Epithelial cell of proximal tubule (primary cell): ENCODE measurements at places on chromosomes 12 and 14.
A peak's percentile ranks its signal among the peaks of the same experiment; 100 is the strongest.

DNA sequence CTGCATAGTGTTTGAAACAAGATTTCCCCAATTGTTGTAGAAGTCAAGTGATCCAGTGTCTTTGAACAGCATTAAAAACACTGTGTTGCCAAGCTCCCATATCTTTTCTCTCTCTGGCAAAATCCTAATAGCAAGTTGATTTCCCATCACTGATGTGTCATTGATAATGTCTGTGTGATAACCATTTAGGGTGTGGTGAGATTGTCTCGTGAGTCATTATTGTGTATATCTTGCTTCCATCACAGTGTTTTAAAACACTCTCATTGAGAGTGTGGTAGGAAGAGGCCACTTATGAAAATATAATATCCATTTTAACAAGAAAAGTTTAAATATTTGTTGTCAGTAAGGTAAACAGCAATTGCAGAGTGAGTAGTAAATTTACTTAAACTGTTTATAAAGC lies 74.7 kb downstream of the PRORP start:
- DNase-seq: peak; percentile 19

- DNase-seq: no peak
These were observed 24.3 kb downstream of the SPTSSA start for GRCh38 chr14:34437729-34438080.

DNA sequence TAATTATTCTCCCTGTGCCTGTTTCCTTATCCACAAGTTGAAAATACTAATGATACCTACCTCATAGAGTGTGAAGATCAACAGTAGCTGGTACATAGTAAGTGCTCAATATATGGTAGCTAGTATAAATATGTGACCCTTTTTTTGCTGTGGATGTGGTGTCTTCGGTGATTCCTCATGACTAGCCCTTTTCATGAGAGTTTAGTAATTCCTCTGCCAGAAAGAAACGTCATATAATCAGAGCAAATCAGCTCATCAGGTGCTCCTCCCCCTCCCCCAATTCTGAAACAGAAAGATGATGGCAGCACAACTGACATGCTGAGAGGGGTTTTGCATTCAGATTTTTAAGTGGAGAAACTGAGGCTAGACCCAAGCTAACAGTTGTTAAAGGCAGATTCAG lies 210.8 kb downstream of the SLC41A2 start:
- DNase-seq: no peak

- no peak for DNase-seq
These were observed 51.7 kb downstream of the PPP1R12A start for GRCh38 chr12:79883216-79883615.

DNA sequence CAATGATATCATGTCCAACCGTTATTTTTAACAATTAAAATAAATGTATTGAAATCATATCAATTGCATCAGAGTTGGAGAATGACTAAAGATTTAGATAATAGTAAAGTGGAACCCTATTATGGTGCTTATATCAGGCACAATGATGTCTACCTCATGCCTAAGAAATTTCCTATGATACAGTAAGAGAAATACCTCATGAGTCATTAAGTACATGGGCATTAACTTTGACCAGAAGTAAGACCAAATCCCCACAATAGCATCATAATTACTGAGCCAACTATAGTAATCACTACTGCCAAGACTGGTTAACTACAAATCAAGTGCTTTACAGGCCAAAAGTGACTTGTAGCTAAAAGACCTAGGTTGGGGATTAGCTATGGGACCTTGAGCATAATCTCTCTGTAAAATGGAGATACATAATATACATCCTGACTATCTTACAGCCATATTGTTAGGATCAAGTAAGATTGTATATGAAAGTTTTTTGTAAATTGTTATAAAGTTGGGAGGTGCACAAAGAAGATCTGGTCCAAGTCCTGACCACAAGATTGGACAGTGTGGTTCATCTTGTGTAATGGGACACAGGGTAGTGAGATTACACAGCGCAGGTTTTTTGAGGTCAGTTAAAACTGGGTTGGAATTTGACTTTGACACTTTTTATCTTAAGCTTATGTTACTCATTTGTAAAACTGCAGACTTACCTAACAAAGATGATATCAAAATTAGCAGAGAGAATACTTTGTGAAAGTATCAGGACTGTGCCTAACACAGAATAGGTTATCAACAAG lies 60.5 kb downstream of the ERGIC2 start:
- peak; percentile 52 for DNase-seq

DNA sequence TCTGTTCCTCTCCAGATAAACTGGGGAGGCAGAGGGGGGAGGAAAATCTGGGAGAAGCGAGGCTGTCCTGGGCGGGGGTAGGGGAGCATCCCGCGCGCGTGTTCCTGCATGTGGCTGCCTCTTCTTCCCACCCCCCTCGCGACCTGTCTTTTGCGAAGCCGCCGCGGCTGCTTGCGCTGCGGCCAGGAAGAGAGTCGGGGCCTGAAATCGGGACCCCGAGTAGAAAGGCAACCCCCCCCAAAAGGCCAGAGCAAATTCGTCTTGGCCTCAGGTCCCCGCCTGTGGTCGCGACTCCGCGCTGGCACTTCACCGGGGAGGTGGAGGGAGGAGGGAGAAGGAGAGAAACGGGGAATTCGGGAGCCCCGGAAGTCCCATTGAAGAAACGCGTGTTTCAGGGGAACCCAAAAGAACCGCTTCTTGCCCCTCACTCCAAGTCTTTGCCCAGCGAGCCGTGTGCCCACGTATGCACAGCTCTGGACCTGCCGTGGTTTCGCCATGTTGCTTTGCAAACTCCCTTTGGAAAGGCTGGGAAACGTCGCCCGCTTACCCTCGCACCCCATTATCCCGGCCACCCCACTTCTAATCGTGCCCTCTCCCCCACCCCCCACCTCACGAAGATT lies 944 bp downstream of the CCND2 start:
- no peak for DNase-seq
